ENCODE measurements at places on chromosomes 6 and 20.
A peak's percentile ranks its signal among the peaks of the same experiment; 100 is the strongest.

DNA sequence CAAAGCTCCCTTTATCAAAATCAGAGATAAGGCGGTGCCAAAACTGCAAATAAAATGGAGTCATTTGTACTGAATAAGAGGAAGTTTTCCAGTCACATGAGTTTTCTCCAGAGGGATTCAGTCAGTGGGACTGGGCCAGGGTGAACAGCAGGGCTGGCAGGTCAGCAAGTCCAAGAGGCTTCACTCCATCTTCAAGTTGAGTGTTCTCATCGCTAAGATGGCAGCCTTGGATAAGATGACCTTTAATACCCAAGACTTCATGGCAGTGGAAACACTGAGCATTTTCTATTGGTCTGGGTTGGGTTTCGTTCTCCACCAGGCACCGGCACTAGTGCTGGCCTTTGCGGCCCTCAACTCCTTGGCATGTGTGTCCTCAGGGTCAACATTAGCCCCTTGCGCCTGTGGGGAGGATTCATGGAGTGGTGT lies 29.3 kb upstream of the IGF2R start:
- DNase-seq = no peak

DNA sequence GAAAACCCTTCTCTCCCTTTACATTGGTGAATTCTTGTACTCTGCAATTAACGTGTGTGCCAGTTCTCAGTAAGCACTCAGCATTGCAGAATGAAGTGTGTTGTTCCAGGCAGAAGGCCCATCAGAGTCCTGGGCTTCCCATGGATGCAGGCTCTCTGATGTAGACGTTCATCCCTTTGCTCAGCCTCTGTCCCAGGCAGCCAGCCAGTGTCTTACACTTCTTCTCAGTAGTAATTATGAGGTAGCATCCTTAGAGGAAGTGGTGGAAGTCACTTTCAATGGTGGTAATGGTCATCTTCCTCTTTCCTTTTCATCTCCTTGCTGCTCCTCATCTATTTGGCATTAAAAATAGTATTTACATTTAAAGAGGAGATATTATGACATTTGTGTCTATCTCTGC lies 66.7 kb upstream of the FYN start:
- no peak for DNase-seq

DNA sequence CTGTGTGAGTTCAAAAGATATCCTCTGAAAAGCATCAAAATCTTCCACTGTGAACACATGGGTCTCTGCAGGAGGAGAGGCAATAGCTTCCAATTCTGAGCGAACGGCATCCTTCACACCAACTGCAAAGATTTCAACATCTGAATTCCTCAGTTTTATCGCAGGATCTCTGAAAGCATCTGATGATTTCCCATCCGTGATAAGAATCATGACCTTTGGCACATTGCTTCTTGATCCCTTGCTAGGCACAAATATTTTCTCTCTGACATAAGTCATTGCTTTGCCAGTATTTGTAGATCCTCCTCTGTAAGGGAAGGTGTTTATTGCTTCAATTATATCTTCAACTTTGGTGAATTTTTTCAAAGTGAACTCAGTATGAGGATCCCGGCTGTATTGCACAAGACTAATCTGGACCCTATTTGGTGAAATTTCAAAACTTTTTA lies 22.7 kb downstream of the COL12A1 start:
- DNase-seq = no peak

DNA sequence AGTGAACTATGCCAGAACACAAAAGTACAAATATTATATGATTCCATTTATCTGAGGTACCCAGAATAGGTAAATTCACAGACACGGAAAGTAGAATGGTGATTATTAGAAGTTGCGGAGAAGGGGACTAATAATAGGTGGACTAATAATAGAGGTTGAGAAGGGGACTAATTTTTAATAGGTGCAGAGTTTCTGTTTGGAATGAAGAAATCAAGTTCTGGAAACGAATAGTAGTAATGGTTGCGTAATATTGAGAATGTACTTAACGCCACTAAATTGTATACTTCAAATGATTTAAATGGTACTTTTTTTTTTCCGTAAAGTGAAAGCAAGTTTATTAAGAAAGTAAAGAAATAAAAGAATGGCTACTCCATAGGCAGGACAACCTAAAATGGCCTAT lies 33.2 kb downstream of the B4GALT5 start:
- no peak for DNase-seq

DNA sequence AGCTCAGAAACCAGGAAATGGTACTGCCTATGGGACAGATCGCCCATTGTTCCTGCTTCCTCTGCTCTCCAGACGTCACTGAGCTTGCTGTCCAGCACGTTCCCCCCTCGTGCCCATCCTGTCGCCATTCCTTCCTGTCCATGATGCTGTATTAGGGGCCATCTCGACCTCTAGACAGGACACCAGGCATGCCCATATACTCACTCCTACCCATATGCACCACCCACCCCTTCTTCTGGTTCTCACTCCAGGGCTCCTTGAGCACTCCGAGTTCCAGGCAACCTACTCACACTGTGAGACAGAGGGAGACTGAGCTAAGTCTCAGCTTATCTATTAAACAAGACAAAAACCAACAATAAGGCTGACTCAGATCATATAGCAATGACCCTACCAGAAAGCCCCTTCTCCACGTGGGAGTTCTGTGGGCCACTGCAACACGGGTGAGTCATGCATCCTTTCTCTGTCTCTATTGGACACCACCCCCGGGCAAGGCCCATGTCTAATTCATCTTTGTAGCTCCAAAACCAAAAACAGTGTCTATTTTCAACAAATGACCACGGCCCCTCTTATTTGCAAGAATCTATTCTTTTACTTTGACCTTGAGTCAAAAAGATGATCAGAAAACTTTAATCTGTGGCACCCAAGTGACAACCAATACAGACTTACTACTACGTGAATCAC lies 65.7 kb downstream of the PSMG4 start:
- DNase-seq = no peak

DNA sequence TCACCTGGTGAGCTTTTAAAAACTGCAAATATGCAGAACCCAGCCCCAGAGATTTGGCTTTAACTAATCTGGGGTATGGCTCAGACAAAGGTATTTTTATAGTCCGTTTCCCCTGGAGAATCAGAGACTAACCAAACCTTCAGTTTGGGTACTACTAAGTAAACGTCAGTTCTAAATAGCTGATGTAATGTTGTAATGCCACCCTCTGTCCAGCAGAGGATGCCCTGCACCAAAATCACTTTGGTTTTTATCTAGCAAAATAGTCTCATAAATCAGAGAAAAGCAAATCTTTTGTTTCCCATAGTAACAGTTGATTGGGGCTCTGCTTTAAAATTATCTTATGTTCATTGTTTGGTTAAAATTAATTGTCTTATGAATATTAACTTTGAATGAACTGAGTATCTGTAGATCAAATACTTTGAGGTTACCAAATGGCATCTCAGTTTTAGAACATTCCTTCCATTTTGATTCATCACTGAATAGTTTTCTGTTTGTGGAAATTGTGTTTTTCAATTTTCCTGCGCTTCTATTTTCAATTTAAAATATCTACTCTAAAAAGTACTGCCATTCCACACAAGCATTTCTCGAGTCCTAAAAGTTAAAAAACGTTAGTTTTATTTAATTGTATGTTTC lies 278.3 kb upstream of the PLCB4 start:
- no peak for DNase-seq

DNA sequence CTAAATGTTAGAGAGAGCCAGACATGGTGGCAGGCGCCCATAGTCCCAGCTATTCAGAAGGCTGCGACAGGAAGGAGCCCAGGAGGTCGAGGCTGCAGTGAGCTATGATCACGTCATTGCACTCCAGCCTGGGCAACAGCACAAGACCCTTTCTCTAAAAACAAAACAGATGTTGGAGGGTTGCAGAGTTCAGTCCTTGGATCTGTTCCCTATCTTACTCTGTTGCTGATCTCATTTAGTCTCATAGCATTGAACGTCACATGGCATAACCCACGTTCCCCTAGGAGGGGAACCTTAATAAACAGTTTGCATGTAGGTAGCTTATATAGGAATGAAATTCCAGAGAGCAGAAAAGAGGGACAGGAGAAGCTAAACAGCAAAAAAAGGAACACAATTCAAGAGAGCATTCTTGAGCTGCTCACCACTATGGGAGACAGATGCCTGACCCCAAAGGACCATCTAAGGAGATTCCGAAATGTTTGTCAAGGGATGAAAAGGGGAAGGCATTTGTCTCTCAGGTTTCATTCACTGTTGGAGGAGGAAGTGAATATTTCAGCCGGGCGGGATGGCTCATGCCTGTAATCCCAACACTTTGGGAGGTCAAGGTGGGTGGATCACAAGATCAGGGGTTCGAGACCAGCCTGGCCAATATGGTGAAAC lies 54.6 kb upstream of the PIM1 start:
- DNase-seq = no peak

GRCh38 chr20:46999801-47000465 lies 105.3 kb downstream of the EYA2 start:
- DNase-seq = peak; percentile 22

GRCh38 chr6:41785689-41786450 lies 1.6 kb upstream of the TOMM6 start:
- DNase-seq = no peak
